ENCODE measurements at places on chromosomes 2 and 18.

GRCh38 chr2:232347369-232347768, 31.2 kb upstream of the ALPP start:
- no peak for DNase-seq

- no peak for DNase-seq
These were observed 89.3 kb upstream of the CTAGE1 start for GRCh38 chr18:22507055-22507454.

DNA sequence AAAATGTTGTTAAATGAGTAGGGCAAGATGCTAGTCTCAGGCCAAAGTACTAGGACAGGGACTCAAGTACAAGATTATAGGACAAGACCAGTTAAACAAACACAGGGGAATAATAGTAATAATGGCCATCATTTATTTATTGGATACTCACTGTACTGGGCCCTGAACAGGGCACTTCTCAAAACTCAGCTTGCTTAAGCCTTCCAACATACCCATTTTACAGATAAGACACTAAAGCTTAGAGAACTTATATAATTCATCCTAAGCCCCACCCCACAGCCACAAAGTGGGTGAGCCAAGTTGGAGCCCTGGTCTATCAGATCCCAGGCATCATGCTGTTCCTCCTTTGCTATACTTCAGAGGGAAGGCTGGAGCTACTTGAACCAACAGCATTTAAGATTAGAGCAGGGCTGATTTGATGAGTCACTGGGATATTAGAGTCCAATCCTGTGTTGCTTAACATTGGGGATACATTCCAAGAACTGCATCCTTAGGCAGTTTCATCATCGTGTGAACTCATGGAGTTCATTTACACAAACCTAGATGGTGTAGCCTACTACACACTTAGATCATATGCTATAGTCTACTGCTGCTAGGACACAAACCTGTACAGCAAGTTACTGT, 153.6 kb downstream of the MTCL1 start:
- no peak for DNase-seq

DNA sequence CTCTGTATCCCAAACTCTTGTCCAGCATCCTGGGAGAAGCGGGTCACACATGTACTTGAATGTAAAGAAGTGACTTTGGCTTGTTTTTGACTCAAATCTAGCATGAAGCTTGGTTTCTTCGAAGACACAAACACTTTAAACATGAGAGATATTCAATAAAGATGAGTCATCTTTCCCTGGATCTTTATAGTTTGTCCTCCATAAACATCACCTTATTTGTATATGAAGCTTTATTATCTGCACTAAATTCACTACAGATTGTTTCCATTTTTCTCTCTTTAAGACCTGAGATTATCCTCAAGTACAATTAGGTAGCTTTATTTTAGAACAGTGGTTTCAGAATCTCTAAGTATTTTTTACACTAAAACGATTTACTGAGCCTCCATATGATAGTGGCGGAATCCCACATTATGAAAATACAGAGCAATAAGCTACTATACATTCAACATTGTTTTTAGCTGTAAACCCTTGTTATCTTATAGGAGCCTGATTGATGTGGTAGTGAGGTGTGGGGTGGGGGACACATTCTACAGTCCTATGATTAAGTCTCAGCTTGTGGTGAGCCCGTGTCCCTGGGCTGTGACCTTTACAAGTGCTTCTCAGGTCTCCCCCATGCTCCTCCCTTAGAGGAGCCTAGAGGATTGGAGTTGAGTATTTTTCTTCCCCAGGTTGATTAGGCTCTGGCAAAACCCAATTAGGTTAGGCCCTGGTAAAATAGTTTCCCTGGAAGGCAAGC, 79.6 kb upstream of the RAPGEF4 start:
- no peak for DNase-seq

GRCh38 chr18:25799231-25799630, 291.2 kb downstream of the SS18 start:
- no peak for DNase-seq

DNA sequence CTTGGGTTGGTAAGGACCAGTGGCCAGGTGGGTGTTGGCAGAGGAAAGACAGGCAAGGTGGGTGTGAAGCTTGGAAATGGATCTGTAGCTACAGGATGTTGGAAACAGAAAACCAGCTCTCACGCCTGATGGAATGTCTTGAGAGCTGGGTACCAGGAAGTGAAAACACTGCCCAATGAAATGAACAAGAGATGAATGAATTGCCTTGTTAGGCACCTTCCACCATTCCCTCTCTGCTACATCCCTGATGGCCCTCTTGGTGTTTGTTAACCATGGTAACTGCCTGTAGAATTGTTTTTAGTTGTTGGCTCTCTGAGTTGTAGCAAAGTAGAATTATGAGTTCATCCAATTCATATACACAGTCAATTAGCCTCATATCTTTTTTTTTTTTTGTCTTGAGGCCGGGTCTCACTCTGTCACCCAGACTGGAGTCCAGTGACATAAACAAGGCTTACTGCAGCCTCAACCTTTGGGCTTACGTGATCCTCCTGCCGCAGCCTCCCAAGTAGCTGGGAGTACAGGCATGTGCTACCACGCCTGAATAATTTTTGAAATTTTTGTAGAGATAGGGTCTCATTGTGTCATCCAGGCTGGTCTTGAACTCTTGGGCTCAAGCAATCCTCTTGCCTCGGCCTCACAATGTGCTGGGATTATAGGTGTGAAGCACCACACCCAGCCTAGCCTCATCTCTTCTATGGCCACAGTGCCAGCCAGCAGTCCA, 9.5 kb downstream of the KCMF1 start:
- no peak for DNase-seq

- no peak for DNase-seq
These were observed 144.1 kb downstream of the SOCS6 start for GRCh38 chr18:70432804-70433400.

DNA sequence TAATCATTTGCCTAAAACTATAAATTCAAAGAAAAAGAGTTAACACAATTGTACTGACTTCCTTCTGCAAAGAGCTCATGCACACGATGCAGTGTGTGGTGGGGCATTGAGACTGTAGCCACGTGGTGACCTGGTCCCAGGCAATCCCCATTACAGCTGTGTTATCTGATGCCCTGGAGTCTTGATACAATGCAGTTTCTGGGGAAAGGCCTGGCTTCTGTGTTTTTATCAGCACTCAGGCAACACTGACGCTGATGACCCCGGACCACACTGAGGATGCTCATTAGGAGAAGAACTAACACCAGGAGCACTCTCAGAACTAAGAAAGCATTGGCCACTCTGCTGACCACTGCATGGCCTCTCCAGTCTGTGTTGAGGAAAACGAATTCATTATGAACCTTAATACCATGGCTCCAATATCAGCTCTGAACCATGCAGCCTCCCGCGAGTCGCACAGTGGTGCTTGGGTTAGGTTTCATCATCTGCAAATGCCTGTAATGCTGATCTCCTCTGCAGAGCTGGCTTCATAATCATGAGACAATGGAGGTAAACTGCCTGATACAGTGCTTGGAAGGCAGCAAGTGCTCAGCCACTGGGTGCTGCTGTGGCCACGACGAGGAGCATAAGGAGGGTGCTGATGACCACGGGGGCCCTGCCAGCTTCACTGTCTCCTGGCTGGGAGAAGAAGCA, 218.5 kb downstream of the MYT1L start:
- DNase-seq, result no peak

DNA sequence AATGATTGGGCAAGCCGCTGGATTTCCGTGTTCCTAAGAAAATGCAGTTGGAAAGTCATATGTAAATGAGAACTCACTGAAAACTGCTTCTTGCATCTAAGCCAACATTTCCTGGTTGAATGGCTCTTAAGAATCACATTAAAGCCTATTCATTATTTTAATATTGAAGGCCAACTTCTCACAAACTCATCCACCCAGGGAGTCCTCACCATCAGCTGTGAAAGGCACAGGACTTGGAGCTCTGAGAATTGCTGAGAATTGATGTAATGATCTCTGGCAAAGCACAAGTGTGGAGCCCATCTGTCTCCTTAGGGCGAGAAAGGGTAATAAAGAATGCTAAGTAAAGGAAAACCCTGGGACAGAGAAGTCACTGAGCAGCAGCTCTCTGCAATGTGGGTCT, 55.9 kb upstream of the APCDD1 start:
- DNase-seq, result no peak

GRCh38 chr2:121049131-121049530, 235.9 kb downstream of the TFCP2L1 start:
- DNase-seq, result no peak

DNA sequence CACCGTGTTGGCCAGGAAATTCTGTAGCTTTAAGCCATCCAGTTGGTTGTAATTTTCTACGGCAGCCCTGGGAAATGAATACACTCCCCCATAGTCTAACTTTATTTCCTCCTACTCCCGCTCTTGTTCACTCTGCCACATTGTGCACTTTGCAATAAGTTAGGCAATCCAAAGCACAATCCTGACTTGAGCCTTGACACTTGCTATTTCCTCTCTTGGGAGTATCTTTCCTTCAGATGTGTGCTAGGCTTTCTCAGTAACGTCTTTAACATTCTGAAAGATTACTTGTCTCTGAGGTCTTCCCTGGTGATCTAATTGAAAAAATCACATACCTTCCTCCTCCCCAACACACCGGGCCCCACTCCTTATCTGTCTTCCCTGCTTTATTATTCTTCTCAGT, 65.9 kb upstream of the RAB27B start:
- DNase-seq, result no peak

- no peak for DNase-seq
These were observed 268.7 kb upstream of the TCF4 start for GRCh38 chr18:55856679-55857078.

GRCh38 chr18:32321826-32322225, 132.0 kb downstream of the MEP1B start:
- no peak for DNase-seq

DNA sequence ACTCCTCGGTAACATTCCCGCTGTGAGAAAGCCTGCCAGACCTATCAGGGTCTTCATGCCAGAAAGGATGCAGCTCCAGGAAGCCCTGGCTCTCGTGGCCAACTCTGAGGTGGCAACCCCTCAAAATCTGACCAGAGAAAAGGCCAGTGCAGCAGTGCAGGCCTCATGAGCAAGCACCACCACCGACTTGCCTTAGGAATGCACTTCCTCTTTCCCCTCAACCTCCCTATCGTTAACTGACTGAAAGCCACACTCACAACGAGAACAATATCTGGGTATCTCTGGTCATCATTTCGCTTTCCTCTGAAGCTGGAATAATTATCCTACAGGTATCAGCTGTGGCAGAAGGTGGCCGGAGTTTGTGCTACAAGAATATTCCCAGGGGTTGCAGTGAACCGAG, 101.4 kb upstream of the POU3F3 start:
- DNase-seq, result no peak

DNA sequence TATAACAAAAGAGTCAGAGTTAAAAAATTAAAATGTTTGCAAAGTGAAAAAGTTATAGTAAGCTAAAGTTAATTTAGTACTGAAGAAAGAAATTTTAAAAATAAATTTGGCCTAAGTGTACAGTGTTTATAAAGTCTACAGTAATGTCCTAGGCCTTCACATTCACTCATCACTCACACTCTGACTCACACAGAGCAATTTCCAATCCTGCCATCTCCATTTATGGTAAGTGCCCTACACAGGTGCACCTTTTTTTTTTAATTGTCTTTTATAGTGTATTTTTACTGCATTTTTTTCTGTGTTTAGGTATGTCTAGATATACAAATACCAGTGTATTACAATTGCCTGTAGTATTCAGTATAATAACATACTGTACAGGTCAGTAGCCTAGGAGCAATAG, 562.9 kb downstream of the PIK3C3 start:
- no peak for DNase-seq

- DNase-seq, result no peak
These were observed 19.8 kb downstream of the HDAC4 start for GRCh38 chr2:239380831-239381708.

- no peak for DNase-seq
These were observed 84.5 kb downstream of the AFF3 start for GRCh38 chr2:100057901-100058261.

GRCh38 chr18:8463791-8464190, 145.4 kb upstream of the RAB12 start:
- no peak for DNase-seq

DNA sequence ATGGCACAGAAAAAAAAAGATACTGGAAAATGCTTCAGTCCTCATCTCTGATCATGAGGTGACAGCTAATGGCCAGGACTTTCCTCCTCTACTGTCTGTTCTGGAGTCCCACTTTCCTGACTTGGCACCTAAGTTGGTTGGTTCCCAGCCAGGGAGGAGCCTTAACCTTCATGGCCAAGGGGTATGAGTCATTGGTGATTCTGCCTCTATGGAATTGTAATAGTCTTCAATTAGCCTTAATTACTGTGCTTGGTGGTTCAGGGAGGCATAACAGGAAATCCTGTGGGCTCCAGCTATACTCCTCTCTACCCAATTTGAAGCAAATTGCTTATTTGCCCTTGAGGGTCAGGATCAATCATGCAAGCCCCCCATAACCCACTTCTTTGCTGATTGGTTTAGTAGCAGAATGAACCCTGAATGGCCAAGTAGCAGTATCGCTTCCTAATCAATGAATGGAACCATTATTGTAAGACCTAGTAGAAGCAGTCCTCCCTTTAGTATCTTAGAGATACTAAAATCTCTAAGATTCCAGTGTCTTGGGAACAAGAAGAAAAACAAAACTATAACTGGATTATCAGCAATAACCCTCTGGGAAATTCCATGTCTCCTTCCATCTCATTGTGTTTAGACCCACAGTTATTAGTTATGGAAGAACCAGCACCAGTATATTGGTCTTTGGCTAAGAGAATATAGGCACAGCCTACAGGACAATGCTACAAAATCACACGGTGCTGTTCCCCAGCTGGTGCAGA, 109.0 kb downstream of the COL6A3 start:
- no peak for DNase-seq

DNA sequence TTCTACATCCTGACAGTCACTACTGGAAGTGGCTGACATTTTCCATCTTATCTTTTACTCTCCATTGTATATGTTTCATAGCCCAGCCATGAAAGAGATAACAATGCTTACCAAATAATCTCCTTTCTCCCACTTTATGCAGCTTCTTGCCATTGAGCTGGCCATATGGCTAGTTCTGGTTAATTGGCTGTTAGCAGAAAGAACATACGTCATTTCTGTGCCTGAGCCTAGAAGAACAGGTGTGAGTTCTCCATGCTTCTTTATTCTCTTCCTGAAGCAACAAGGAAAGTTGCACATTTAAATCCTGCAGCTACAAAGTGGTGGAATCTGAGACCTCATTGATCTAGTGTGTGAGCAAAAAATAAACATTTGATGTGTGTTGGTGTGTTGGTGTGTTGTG, 82.0 kb upstream of the FSHR start:
- DNase-seq, result no peak

DNA sequence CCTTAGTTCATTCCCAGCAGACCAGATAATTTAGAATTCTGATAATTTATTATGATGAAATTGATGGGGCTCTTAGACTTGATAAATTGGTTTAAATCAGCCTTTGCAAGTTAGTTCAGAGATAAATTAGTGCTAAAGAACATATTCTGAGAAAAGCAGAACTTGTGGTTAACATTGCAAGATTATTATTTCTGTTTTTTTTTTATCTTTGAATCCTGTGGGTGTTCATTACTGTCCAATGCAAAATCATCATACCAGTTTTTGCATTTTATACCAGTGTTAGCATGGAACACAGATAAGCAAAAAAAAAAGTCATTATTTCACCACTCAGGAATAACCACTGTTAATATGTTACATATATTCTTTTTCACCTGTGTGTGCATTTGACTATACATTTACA, 9.1 kb downstream of the SEPTIN2 start:
- DNase-seq, result no peak
